Activated CD8-positive, alpha-beta memory T cell treated with anti-CD3 and anti-CD28 coated beads for 1 hour (primary cell): ENCODE measurements at places on chromosomes 6 and 20.

GRCh38 chr6:52180787-52181558 is 5.2 kb upstream of the IL17A start:
- DNase-seq = no peak

DNA sequence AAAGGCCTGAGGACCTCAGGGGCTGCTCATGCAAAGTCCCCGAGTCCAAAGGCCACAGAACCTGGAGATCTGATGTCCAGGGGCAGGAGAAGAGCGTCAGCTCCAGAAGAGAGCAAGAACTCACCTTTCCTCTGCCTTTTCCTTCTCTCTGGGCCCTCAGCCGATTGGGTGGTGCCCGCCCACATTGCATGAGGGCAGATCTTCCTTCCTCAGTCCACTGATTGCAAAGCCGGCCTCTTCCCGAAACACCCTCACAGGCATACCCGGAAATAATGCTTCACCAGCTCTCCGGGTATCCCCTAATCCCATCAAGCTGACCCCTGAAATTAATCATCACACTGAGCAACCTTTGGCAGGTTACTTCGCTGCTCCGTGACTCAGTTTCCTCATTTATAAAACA is 33.4 kb downstream of the SPDEF start:
- no peak for DNase-seq

GRCh38 chr6:163113358-163113962 is 301.1 kb upstream of the QKI start:
- DNase-seq = no peak

GRCh38 chr6:139982652-139983295 is 608.3 kb upstream of the CITED2 start:
- no peak for DNase-seq

DNA sequence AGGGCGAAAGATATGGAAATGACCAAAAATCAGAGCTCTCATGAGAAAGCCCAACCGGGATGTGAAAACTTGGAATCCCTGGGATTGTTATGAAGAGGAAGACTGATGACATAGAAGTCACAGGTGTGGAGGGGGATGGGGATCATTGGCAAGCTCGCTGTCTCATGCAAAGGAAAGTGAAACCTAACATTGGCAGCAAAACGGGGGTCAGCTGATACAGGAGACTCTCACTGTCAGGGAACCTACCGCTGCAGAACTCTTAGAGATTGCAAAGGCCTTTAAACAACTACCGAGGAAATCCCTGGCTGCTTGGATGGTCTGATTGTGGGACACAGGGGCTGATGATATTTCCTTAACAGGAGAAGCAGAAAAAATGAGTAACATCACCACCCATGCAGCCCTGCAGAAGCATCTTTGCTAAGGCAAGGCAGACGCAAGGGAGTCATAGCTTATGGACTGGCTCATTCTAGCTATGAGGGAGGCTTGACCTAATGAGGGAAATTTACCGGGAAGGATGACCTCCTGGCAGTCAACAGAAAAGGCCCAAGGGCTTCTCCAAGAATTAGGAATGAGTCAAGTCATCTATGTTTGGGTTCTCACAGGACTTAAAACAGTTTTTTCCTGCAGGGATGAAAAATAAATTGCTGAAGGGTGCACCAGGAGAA is 7.0 kb downstream of the MUC21 start:
- DNase-seq = no peak

GRCh38 chr6:6660339-6661045 is 72.0 kb downstream of the LY86 start:
- DNase-seq = no peak

- DNase-seq = no peak
Measured at GRCh38 chr6:1686117-1687098, 76.7 kb downstream of the FOXC1 start.

DNA sequence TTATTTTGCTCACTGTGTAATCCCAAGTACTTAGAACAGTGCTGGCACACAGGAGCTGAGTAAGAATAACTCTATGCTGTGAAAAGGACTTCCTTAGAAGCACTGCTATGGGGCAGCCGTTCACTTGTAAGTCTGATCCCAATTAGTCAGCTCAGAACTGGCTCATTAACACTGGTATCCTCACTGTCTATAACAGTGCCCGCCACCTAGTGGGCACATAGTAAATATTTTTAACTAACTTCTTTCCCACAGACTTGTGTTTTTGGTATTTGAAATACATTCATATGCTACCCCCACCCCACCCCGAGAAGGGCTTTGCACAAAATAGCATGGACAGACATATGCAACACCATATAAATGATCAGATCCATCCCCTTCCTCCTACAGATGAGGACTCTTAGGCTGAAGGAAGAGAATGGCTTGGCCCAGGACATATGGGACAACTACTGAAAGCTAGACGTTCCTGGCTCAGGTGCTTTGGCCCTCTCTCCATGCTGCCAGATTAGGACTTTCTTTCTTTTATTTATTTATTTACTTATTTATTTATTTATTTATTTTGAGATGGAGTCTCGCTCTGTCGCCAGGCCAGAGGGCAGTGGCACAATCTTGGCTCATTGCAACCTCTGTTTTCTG is 47.1 kb downstream of the DST start:
- DNase-seq = no peak

- no peak for DNase-seq
Measured at GRCh38 chr6:34981951-34982350, 92.9 kb downstream of the ANKS1A start.

DNA sequence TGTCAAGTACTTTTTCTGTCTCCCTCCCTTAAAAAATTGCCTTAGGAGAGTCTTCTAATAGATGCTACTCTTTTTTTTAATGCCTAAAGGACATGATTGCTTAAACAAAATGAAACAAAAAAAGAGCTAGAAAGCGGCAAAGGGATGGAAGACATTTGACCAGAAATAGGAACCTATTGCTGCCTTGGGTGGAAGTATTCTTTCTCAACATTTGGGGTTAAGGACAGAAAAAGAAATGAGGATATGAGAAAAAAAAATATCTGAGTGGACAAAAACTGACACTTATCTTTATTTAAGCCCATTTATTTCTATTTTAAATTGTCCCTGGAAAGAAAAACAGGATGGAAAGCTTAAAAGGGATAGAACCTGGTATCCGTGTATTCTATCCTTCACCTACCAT is 664.9 kb upstream of the CITED2 start:
- DNase-seq = no peak

- DNase-seq = no peak
Measured at GRCh38 chr6:159790956-159791598, 810 bp downstream of the MRPL18 start.

- no peak for DNase-seq
Measured at GRCh38 chr6:140661691-140662090, 1287.2 kb upstream of the CITED2 start.

- DNase-seq = no peak
Measured at GRCh38 chr20:24340933-24341332, 128.5 kb upstream of the SYNDIG1 start.

DNA sequence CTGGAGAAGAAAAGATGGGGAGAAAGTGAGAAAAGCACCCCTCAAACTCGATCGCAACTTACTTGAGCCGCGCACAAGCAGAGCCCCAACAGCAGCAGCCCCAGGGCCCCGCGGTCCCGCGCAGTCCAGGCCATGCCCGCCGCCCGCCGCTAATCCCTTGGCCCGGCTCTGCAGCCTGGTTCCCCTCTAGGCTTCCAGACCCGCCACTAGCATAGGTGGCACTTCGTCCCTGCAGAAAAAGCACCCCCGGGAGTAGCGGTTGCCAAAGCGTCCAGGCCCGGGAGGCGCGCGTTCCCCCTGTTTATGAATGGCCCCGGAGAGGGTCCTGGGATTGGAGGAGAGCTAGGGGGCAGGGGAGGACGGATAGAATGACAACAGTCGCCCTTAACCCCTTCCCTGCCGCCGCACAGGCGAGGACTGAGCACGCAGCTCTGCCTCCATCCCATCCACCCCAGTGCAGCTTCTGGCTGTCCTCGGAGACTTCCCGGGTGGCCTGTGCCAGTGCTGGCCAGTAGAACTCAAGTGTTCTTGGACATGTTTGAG is 19.9 kb downstream of the COL9A1 start:
- no peak for DNase-seq

GRCh38 chr20:57397693-57398108 is 6.5 kb downstream of the RBM38 start:
- no peak for DNase-seq

GRCh38 chr6:35470663-35471120 is 2.5 kb downstream of the RPL10A start:
- no peak for DNase-seq

DNA sequence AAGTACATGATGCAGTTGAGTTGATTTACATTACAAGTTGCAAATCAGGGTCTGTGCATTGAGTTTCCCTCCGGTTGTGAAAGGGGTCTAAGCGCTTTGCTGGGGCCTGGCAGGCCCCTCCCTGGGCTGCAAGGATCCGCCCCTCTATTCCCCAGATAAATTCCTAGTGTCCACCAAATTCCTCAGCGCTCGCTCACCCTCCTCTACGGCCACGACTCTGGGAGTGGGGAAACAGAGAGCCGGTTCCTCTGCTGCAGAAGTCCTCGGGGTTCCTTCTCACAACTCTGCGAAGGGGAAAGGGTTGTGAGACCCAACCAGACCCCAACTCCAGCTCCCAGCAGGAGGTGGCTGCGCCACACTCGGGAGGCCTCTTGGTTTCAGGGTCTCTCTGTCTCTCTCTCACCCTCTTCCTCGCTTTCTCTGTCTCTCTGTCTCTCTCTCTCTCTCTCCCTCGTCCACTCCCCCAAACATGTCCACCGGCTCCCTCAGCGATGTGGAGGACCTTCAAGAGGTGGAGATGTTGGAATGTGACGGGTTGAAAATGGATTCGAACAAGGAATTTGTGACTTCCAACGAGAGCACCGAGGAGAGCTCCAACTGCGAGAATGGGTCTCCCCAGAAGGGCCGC is at the start of gene TCF21:
Gene TCF21, plus strand, starts transcription at position 185 of the 628 bp plus-strand sequence. Its CDS starts 285 bp downstream, at position 470.
- DNase-seq = no peak

GRCh38 chr20:16069389-16070010 is 503.7 kb downstream of the KIF16B start:
- DNase-seq = no peak

GRCh38 chr6:12729467-12729866 is 12.9 kb downstream of the PHACTR1 start:
- no peak for DNase-seq

DNA sequence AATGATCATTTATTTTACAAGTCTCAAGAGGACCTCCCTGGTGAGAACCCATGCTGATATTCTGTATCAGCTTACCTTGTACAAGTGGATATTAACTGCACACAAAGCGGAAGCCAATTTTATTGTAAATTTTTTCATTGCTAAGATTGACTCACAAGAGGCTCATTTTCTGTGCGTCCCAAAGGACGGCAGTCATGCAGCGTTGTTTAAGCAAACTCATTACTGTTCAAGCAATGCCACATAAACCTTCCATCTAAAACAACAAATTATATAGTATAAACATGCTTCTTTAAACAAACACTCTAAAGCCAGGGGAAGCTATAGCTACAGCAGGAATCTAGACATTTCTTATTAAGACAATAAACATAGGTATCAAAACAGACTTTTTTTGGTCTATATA is 575.3 kb downstream of the FRK start:
- no peak for DNase-seq

DNA sequence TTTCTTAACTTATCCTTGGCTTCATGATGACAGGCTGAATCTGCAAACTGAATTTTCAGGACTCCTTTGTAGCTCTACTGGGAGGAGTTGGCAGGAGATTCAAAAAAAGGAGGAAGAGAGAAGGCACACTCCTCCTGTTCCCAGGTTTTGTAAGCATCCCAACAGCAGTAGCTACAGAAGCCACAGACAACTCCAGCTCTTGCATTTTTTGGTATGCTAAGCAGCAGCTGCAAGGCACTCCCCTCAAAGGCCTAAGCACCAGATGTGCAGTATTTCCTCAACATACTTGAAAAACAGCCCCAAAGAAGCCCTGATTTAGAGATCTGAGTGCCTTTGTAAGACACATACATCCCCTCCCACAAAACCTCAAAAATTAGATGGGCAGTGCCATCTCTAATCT is 328.6 kb upstream of the SYNCRIP start:
- DNase-seq = no peak

GRCh38 chr20:61159957-61160686 is 91.9 kb upstream of the CDH4 start:
- DNase-seq = no peak

DNA sequence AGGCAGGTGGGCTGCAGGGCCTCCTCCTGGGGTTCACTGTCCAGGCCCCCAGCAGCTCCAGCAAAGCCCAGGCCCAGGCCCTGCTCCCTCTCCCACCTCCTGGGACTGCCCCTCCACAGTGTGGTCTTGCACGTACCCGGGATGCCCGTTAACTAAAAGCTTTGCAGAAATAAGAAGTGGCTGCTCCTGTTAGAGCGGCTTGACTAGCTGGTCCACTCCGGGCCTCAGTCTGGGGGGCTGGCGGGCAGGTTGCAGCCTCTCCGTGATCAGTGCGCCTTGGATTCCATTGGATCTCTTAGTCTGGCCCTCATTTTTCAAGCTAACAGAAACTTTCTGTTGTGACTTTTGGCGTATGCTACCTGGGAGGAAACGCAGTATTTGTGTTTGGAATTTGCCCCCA is 26.9 kb downstream of the SLCO4A1 start:
- DNase-seq = no peak

DNA sequence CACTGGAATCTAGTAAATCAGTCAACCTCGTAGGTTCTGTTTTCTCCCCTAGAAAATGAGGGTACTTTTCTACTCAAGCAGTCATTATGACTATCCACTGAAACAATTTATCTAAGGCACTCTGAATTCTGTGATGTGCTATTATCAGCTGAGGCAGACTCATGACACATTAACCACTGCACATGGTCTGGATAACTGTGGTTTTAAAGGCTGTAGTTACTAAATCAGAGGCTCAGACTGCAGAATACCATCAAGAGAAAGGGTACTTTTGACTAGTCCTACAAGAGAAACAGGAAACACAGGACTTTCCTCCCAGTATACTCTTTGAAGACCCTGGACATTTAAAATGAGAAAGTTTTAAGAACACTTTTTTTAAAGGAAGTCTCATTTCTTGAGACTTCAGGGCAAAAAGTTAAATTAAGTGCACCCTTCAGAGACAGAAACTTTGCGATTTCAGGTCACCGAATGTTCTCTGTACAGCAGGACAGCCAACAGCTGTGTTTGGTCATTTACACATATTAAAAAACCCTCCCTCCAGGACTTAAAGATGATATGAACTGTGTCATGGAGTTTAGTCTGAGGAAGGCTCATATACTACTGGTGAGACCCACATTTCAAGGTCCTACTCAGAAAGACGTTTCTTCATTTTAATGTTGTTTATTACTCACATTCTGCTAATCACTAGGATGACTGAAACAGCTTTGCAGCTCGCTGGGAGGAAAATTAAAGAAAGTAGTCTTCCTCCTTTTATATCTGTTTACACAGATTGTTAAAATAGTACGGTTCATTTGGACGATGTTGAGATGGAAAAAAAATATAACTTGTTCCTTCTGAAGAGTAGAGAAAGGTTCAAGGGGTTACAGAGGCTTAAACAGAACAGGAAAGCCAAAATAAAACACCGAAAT is 19.9 kb downstream of the ATXN1 start:
- DNase-seq = no peak

GRCh38 chr6:44332585-44332984 is 9.9 kb upstream of the SPATS1 start:
- no peak for DNase-seq

GRCh38 chr6:147699637-147700036 is 191.1 kb downstream of the SAMD5 start:
- DNase-seq = no peak

GRCh38 chr6:117992856-117993255 is 85.8 kb downstream of the SLC35F1 start:
- DNase-seq = no peak
